ENCODE measurements at places on chromosomes 6 and 20.

GRCh38 chr6:167501831-167502385 lies 177.0 kb downstream of the TTLL2 start:
- no peak for DNase-seq

GRCh38 chr20:16352321-16352720 lies 220.9 kb downstream of the KIF16B start:
- DNase-seq = no peak

- no peak for DNase-seq
Observed at GRCh38 chr6:112305795-112306564, 41.1 kb upstream of the RFPL4B start.

DNA sequence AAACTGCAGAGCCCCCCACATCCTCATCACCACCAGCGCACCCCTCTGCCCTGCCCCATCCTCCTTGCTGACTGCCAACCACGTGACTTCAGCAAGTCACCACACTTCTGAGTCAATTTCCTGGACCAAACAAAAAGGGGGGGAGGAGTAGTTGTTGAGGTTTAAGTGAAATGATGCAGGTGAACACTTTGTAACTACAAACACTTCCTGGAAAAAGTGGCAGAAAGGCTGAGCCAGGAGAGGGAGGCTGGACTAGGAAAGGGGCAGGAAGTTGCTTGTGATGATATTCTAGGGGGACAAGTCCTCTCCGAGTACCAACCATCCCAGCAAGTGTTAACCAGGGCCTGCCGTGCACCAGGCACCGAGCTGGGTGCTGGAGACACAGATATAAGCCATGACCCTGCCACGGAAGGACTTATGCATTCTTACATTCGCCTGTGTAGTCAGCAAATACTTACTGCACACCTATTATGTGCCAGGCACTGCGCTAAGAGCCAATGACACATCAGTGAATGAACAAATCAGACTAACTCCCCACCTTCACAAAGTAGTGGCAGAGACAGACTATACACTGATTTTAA lies 67.3 kb downstream of the PREX1 start:
- peak; percentile 95 for DNase-seq

GRCh38 chr6:54428431-54428830 lies 120.2 kb downstream of the TINAG start:
- DNase-seq = no peak

- DNase-seq = no peak
Observed at GRCh38 chr6:44485601-44486401, 98.3 kb downstream of the CDC5L start.

DNA sequence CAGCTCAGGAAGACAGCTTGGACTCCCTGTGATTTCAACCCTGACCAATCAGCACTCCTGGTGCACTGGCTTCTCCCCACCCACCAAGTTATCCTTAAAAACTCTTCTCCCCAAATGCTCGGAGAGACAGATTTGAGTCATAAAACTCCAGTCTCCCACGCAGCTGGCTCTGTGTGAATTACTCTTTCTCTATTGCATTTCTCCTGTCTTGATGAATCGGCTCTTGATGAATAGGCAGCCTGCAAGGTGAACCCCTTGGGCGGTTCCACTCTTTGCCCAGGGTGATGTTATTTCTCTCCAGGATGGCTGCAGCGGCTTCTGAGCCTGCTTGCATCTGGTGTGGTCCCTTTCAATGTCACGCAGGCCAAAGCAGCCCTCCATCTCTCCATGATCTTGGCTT lies 12.4 kb downstream of the SLC52A3 start:
- no peak for DNase-seq

DNA sequence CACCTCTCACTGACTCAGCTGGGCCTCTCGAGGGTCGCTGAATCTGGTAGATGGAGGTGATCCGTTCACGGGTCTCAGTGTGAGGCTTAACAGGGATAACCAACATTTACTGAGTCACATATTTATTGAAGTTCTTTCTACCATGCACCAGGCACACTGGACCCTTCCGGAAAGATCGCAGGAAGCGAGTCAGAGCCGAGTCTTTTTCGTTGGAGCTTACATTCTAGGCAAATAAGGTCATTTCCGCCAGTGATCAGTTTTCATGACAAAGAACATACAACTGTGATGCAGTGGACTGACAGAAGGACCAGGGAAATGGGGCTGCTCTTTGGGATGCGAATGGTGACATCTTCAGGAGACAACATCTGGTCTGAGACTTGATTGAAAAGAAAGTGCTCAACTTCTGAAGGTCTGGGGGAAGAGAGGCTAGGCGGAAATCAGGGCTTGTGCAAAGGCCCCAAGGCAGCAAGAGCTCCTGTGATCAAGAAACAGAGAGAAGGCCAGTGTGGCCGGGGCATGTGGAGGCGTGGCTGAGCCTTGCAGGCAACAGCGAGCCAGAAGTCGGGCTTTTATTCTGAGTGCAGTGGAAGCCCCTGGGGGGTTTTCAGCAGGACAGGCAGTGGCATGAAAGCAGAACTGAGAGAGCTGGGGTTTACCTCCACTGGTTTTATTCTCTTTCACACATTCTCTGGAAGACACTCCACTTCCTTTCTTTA lies 56.7 kb downstream of the APCDD1L start:
- no peak for DNase-seq

DNA sequence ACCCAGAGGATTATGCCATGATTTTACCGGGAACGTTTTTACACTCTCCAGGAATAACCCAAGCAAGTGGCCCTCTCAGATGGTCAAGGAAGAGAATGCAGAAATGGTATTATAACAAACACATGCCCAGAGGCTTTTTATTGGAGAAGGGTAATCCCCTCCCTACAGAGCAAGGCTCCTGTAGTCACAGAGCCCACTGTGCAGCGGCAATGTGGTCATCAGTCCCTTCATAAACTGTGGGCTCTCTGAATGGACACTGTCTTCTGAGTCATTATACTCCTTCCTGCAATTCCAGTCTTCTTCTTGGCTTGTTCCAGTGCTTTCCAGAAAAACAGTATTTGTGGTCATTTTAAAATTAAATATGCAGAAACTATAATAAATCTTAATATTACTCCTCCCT lies 74.7 kb downstream of the LAMA4 start:
- DNase-seq = no peak

DNA sequence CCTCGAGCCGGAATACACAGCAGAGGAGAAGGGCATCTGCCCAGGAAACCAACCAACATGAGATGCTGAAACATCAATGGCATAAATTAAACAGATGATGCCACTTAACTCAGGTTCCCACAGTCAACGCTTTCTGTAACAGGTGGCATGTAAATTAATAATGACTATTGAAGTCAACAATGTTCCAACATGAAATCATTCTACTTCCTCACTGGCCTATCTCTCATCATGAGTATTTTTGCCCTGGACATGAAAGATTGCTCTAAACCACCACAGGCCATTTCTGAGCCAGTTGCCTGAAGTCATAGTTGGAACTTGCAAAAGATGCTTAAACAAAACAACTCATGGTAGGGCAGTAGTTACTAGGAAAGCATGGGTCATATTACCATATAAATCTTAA lies 397.9 kb upstream of the JARID2 start:
- no peak for DNase-seq
